GM13976 (cell line): ENCODE measurements at places on chromosomes 7 and 10.

DNA sequence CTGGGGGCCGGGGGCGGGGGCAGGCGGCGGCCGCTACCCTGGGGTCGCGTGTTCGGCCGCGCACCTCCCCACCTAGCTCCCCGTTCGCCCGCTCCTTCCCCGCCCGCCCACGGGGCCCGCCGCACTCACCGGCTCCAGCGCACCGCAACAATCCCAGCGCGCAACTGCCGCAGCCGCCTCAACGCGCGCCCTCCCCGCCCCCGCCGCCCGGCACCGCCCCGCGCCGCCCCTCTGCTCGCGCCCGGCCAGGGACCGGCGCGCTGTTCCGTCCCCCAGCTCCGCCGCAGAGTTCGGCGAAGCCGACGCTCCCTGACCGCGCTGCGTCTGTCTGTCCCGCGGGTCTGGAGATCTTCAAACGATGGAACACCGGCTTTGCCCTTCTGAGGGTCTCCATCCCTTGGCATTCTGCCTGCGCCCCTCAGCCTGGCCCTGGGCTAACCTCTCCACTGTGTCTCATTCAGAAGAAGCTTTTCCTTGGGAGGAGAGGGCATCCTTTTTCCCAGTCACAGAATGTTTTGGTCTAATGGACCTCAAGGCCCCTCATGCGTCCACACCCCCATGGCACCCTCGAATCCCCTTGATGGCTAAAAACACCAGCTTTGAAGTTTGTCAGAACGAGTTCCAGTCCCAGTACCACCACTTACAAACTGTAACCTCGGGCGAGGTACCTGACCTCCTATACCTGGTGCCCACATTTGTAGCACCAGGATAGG is at the start of gene NT5C2:
Gene NT5C2, minus strand, starts transcription at position 166 of the 713 bp plus-strand sequence. CDS start 18,314 bp downstream, outside the sequence.
- peak; percentile 89 for DNase-seq

DNA sequence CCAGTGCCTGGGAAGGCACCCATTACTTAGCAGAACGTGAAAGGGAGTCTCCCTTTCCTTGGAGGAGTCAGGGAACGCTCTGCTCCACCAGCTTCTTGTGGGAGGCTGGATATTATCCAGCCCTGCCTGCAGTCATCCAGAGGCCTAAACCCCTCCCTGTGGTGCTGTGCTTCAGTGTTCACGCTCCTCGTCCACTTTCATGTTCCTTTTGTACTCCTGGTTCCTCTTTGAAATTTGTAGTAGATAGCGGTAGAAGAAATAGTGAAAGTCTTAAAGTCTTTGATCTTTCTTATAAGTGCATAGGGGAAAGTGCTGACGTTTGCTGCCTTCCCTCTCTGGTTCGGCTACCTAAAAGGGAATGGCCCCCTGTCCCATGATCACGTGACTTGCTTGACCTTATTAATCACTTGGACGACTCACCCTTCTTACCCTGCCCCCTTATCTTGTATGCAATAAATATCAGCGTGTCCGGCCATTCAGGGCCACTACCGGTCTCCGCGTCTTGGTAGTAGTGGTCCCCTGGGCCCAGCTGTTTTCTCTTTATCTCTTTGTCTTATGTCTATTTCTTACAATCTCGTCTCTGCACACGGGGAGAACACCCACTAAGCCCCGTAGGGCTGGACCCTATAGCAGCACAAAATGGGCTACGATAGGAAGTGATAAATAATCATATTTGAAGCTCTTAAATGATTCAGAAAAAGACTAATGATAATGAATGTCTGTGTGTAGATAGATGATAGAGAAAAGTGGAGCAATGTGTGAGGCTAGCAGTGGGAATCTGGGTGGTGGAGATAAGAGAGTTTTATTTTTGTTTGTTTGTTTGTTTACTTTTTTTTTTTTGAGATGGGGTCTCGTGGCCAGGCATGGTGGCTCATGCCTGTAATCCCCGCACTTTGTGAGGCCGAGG is 5.8 kb upstream of the ESYT2 start:
- DNase-seq = no peak

GRCh38 chr7:1669954-1670893 is at the start of gene ELFN1:
Gene ELFN1 (plus strand): TSS chr7:1670277. CDS start chr7:1744597, 74,320 bp downstream.
- DNase-seq = peak; percentile 46

GRCh38 chr10:7593905-7594304 is 72.9 kb downstream of the ITIH5 start:
- DNase-seq = no peak

DNA sequence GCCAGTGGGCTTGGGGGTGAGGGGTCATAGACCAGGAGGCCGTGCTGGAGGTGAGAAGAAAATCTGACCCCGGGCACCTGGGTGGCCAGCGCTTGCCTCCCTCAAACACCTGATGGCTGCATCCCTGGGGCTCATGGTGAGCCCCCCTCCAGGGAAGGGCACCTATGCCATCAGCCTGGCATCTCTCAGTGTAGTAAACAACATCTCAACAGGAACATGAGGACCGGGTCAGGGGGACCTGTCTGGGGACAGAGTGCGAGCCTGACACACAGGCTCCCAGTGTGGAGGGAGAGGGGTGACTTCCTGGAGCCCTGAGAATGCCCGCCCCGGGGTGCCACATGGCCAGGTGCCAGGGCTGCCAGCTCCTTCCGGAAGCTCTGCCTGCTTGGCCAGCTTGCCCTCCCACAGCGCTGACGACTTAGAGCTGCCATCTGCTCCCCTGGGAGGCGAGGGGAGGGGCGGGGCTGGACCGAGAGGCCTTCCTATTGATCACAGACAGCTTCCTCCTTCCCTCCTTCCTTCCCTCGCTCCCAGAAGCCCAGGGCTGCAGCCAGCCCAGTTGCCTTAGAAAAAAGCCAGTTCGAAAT is 12.3 kb downstream of the STX1A start:
- peak; percentile 28 for DNase-seq

DNA sequence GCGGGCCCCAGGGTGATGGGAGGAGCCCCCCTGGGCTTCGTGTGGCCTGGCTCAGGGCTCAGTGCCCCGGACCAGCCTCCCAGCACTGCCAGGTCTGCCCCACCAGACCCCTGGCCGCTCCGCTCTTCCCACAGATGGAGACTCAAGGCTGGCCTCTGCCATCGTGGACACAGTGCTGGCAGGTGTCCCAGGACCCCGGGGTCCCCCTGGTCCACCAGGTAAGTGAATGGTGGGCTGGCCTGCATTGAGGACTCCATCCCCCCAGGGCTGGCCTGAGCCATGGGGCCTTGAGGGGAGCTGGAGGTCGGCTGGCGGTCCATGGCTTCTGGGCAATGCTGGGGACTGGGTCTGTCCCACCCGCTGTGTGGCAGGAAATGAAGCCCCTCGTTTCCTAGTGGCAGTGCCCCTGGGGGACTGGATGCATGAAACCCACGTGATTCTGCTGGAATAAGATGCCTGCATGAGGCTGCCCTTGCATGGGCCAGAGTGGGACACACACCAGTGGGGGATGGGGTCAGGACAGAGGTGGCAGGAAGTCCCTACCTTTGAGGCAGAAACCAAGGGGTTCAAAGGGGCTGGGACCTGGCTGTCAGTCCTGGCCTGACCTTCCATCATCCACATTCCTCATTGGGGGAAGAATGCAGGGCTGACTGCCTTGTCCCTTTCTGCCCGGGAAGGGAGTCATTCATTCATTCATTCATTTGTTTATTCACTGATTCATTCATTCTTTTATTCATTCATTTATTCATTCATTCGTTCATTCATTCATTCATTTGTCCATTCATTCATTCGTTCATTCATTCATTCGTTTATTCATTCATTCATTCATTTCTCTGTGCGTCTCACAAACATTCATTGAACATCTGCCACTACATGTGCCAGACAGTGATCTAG is 81.8 kb downstream of the MYL10 start:
- DNase-seq = no peak

- DNase-seq = no peak
These were observed 44.5 kb upstream of the PDSS1 start for GRCh38 chr10:26653004-26653403.
